Fibroblast of lung (primary cell): ENCODE measurements at places on chromosomes 3 and 15. TPM values are rescaled to one million over a fixed set of nuclear protein-coding genes. Genes with fewer than 3 reads are reported as not detected.
A peak's percentile ranks its signal among the peaks of the same experiment; 100 is the strongest.

DNA sequence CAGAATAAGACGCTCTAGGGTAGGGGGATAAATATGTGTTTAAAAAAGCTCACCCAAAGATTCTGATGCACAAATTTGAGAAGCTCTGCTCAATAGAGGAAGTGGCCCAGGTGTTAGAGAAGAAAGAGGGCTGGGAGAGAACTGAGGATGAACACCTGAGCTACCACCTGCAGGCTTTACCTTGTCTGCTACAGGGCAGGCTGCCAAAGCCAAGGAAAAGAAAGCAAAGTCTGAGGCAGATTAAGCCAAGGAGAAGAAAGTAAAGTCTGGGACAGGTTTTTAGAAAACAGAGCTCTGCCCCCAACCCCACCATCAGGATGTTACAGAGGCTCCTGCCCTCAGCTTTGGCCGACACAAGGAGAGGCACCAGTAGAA, 92.9 kb downstream of the THRB start:
- DNase-seq: no peak
- H3K4me3 ChIP-seq: no peak overlapping the region
- H3K36me3 ChIP-seq: no peaks in the 10 kb centered on the region
- no peaks in the 10 kb centered on the region for H3K27me3 ChIP-seq
- H3K4me1 ChIP-seq: no peaks in the 10 kb centered on the region
- H3K27ac ChIP-seq: no peak overlapping the region

GRCh38 chr3:48202632-48203031, 14.4 kb upstream of the CDC25A start:
- no peaks in the 10 kb centered on the region for H3K36me3 ChIP-seq
- H3K4me1 ChIP-seq: no peaks in the 10 kb centered on the region
- H3K27me3 ChIP-seq: no peaks in the 10 kb centered on the region
- H3K4me3 ChIP-seq: no peak overlapping the region
- no peak overlapping the region for H3K27ac ChIP-seq
- DNase-seq: no peak

GRCh38 chr15:69723404-69724096, 270.9 kb downstream of the RPLP1 start:
- DNase-seq: no peak
- no peaks in the 10 kb centered on the region for H3K27me3 ChIP-seq
- H3K36me3 ChIP-seq: no peaks in the 10 kb centered on the region
- H3K4me1 ChIP-seq: no peaks in the 10 kb centered on the region
- no peak overlapping the region for H3K4me3 ChIP-seq

- no peaks in the 10 kb centered on the region for H3K36me3 ChIP-seq
- H3K27me3 ChIP-seq: no peaks in the 10 kb centered on the region
- no peak overlapping the region for H3K27ac ChIP-seq
- H3K4me3 ChIP-seq: no peak overlapping the region
- no peak for DNase-seq
- H3K4me1 ChIP-seq: no peaks in the 10 kb centered on the region
Observed at GRCh38 chr3:133268726-133269134, 131.1 kb upstream of the BFSP2 start.

DNA sequence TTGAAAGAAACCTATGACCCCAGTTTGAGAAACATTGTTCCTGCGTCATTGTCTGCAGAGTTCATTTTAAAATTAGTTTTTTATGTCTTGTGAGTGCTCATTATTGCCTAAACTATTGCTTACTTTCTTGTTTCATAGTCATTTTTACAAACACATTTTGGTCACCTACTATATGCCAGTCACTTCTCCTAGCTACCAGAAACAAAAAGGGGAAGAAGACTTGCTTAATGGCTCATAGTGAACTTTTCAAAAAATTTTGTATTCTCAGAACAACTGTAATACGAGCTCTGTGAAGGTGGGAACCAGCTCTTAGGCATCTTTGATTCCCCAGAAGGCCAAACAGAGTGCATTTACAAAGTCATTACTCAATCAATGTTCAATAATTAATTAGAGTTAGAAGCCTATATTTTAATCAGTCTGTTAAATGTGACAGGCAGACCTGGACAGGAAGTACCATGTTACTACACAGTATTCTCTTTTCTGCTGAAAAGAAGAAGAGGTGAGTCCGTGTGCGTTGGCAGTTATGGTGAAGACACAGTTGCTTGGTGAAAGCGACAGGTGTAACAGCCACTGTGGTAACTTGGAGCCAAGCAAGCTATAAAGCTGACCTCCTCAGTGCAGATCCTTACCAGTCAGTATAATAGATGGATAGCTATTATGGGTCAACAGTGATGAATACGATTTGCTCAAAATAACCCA, 46.6 kb downstream of the DPPA2 start:
- no peak overlapping the region for H3K27ac ChIP-seq
- no peaks in the 10 kb centered on the region for H3K4me1 ChIP-seq

DNA sequence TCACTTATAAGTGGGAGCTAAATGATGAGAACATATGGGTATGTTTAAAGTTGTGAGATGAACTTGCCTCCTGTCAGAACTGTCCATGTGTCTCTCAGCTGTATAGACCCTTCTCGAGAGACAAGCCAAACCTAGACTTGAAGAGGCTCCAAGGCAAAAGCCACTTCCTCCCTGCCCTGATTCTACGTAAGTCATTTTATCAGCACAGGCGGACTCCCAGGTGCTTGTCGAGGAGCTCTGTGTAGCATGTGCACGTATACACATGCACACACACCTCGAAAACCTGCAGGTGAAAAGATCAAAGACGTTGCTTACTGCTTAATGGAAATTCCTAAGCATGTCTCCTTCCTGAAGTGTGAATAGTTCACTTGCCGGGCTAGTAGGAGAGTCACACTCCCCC, 5.6 kb upstream of the CLEC3B start:
- H3K4me3 ChIP-seq: no peak overlapping the region
- no peaks in the 10 kb centered on the region for H3K36me3 ChIP-seq
- H3K27ac ChIP-seq: no peak overlapping the region

DNA sequence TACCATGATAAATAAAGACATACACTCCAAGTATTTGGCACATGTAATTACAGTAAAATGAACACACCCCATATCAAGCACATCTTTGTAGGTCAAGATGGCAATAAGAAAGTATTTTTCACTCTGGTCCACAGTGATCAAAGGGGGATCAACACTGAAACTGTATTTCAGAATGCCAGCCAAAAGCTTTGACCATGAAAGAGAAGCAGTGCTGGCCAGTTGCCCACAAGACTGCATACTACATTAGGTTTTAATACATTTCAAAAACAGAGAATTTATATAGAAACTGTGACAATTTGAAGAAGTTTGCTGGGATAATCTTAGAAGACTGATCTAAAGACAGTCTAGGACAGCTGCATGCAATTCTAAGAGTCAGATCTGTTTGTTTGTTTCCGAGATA, 1035.3 kb downstream of the FHIT start:
- H3K27ac ChIP-seq: no peak overlapping the region
- no peak for DNase-seq
- no peaks in the 10 kb centered on the region for H3K27me3 ChIP-seq
- H3K36me3 ChIP-seq: no peaks in the 10 kb centered on the region

DNA sequence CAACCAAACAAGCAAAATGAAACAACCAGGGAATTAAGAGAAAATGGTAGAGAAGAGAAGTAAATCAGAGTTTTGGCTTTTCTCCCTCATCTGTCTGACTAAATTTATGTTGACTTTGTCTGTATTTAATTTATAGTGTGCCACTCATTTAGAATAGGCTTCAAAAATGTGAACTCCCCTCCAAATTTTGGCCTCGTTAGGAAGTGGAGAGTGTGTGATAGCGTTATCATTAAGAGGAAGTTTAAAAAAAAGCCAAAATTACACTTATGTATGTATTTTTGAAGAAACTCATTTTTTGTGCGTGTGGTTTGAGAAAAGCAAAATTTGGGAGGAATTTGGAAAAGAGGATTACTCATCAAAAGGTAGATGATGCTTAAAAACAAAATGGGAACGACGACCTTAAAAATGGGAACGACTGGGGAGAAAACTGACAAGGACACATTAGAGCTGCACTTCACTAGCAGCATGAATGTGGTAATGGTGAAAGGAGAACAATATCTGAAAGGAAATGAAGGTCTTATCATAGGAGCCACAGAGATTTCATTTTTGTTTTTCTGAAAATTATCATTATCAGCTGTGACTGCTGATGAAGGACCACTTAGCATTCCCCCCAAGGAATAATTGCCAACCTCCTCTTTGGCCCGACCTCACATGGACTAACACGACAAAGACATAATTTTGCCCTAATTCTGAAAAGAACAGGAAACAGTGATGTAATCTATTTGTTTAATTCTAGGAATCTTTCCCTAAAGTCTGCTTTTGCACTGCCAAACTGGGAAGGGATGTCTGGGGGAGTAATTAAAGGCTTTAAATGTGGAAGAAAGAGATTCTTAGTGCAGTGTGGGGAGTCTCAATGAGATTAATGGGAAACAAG, 163.2 kb upstream of the P2RY1 start:
- H3K4me3 ChIP-seq: no peak overlapping the region
- H3K4me1 ChIP-seq: no peaks in the 10 kb centered on the region
- no peaks in the 10 kb centered on the region for H3K36me3 ChIP-seq
- H3K27me3 ChIP-seq: no peaks in the 10 kb centered on the region

- no peak overlapping the region for H3K4me3 ChIP-seq
- DNase-seq: no peak
- no peaks in the 10 kb centered on the region for H3K27me3 ChIP-seq
Observed at GRCh38 chr3:16888785-16889607, 4.2 kb downstream of the PLCL2 start.

- no peak overlapping the region for H3K4me3 ChIP-seq
- H3K4me1 ChIP-seq: no peaks in the 10 kb centered on the region
- peaks cover 7% of the 10 kb centered on the region for H3K27me3 ChIP-seq
- no peaks in the 10 kb centered on the region for H3K36me3 ChIP-seq
- no peak overlapping the region for H3K27ac ChIP-seq
Observed at GRCh38 chr15:33188641-33189257, 5.8 kb downstream of the FMN1 start.

- peak; percentile 76 for DNase-seq
- no peaks in the 10 kb centered on the region for H3K27me3 ChIP-seq
- no peak overlapping the region for H3K4me3 ChIP-seq
- peak overlapping the region; percentile 61 for H3K27ac ChIP-seq
- H3K36me3 ChIP-seq: no peaks in the 10 kb centered on the region
Observed at GRCh38 chr3:30493911-30494311, 112.5 kb upstream of the TGFBR2 start.

DNA sequence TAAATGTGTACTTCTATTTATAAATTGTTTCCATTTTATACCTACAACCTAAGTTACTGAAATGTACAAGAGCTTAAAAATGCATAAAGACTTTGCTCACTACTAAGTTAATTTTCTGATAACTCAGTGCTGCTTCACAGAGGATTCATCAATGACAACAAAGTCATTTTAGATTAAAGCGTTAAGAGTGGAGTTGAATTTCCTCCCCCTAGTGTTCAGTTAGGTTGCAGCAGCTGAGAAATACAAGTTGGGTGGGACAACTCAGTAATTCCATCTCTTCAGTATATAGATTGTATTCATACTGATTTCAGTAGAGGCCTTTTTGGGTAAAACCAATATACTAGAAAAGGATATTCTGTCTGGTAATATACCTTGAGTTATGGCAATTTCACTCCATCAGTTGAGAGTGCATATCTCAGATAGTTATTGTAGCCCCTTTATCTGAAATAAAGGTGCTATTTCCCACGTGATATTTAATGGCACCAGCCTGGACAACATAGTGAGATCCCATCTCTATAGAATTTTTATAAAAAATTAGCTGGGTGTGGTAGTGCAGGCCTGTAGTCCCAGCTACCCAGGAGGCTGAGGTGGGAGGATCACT, 6.9 kb upstream of the RPL35A start:
- H3K27ac ChIP-seq: no peak overlapping the region
- H3K4me1 ChIP-seq: no peaks in the 10 kb centered on the region
- H3K4me3 ChIP-seq: no peak overlapping the region
- peak; percentile 63 for DNase-seq
- no peaks in the 10 kb centered on the region for H3K36me3 ChIP-seq

DNA sequence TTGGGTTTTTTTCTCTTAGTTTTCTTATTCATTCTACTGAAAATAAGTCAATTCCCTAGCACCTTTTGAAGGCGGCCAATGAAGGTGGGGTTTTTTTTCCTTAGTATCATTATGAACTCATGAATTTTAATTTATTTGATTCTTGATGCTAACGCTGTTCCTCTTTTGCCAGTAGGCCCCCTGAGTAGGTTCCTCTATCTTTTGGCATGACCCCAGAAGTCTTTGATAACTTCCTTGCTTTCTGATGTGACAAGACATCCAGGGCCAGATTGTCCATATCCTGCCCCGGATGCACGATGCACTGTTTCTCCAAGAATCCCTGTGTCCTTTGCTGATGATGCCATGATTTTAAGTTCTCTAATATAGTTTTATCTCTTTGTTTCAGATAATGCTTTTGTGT, 20.6 kb downstream of the LRRK1 start:
- H3K27ac ChIP-seq: no peak overlapping the region
- H3K36me3 ChIP-seq: no peaks in the 10 kb centered on the region
- no peaks in the 10 kb centered on the region for H3K27me3 ChIP-seq
- H3K4me3 ChIP-seq: no peak overlapping the region
- no peak for DNase-seq
- peaks cover 2% of the 10 kb centered on the region for H3K4me1 ChIP-seq

GRCh38 chr3:2635511-2635910, 474.7 kb downstream of the IL5RA start:
- H3K4me3 ChIP-seq: no peak overlapping the region
- H3K27me3 ChIP-seq: no peaks in the 10 kb centered on the region

GRCh38 chr3:120399372-120399771, 50.2 kb upstream of the LRRC58 start:
- H3K4me1 ChIP-seq: no peaks in the 10 kb centered on the region
- H3K27me3 ChIP-seq: no peaks in the 10 kb centered on the region
- H3K36me3 ChIP-seq: peaks cover 45% of the 10 kb centered on the region

DNA sequence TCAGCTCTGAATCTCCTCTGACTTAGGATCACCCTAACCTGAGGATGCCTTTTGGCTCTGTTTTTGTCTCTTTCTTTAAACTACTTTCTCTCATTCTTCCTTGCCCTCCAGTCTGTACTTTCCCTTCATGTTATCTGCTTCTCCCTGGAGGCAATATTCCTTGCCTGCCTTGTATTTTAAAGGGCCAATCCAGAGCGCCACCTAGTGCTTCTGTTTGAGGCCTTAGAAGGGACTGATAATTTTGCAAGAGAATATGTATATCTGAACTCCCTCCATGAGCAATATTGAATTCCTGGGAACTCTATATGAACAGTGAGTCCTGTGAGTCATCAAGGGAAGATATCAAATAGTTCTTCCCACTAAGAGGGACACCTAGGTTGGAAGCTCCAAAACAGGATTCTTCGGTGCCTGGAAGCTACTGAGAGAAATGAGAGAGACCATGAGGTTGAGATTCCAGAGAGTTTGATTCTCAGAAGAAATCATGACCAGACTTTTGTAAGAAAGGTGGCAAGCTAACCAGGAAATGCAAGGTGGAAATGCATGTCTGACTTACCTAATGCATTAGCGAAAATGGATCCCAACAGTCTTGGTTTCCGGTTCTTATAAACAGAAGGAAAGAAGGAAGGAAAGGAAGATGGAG, 203.8 kb upstream of the CD96 start:
- H3K36me3 ChIP-seq: no peaks in the 10 kb centered on the region
- DNase-seq: peak; percentile 89
- no peak overlapping the region for H3K27ac ChIP-seq
- no peak overlapping the region for H3K4me3 ChIP-seq
- no peaks in the 10 kb centered on the region for H3K4me1 ChIP-seq

- DNase-seq: peak; percentile 7
- peak overlapping the region; percentile 34 for H3K4me3 ChIP-seq
- no peaks in the 10 kb centered on the region for H3K27me3 ChIP-seq
- H3K27ac ChIP-seq: no peak overlapping the region
- peaks cover 2% of the 10 kb centered on the region for H3K4me1 ChIP-seq
- H3K36me3 ChIP-seq: no peaks in the 10 kb centered on the region
Observed at GRCh38 chr15:41620536-41621199, 39.5 kb upstream of the MGA start.

Gene DNAH1
- total RNA-seq: 1.8 and 3.0 TPM in 2 replicates

Gene SNRK
- total RNA-seq: 22.3 and 22.6 TPM in 2 replicates

Gene ZBTB38
- 142 and 191 TPM in 2 replicates for total RNA-seq

Gene C3orf52
- total RNA-seq: 1.8 TPM in 2 replicates

Gene IMPG2
- 0.33 and 0.51 TPM in 2 replicates for total RNA-seq

Gene CA12
- total RNA-seq: 41.9 and 48.4 TPM in 2 replicates

Gene SLC2A2
- total RNA-seq: not detected in 2 replicates

Gene PARP14
- 71.7 and 78.3 TPM in 2 replicates for total RNA-seq
